ENCODE measurements at places on chromosomes 12 and 14. TPM values are rescaled to one million over a fixed set of nuclear protein-coding genes. Genes with fewer than 3 reads are reported as not detected.

The PGF gene
- polyA plus RNA-seq, result 10.7 TPM

The MLF2 gene
- 189 TPM for polyA plus RNA-seq

The ANO6 gene
- polyA plus RNA-seq, result 67.8 TPM

The ARF3 gene
- 140 TPM for polyA plus RNA-seq

The ABCD2 gene
- not detected for polyA plus RNA-seq

The EIF2S3B gene
- polyA plus RNA-seq, result 0.73 TPM

The KSR2 gene
- 0.54 TPM for polyA plus RNA-seq

The NR1H4 gene
- 15.6 TPM for polyA plus RNA-seq

The NPFF gene
- polyA plus RNA-seq, result not detected

The CPNE8 gene
- polyA plus RNA-seq, result 20.8 TPM

The MRPS35 gene
- polyA plus RNA-seq, result 67.1 TPM

The KLRK1 gene
- 1.1 TPM for polyA plus RNA-seq

The OAS1 gene
- 9.7 TPM for polyA plus RNA-seq

The GARIN6 gene
- polyA plus RNA-seq, result not detected

The CPNE6 gene
- not detected for polyA plus RNA-seq
